ENCODE measurements at places on chromosomes 11 and 22. TPM values are rescaled to one million over a fixed set of nuclear protein-coding genes. Genes with fewer than 3 reads are reported as not detected.

THYN1 gene
- 17.8 TPM for total RNA-seq

SMDT1 gene
- total RNA-seq, result 23.7 TPM

NEFH gene
- 0.05 TPM for total RNA-seq

MUC15 gene
- total RNA-seq, result not detected

BAIAP2L2 gene
- total RNA-seq, result 5.1 TPM

TRPM5 gene
- total RNA-seq, result not detected

SBF1 gene
- total RNA-seq, result 19.2 TPM

PAMR1 gene
- total RNA-seq, result not detected

SGSM1 gene
- 0.73 TPM for total RNA-seq

LMNTD2 gene
- 2.3 TPM for total RNA-seq

INPP5J gene
- 0.53 TPM for total RNA-seq

CNTF gene
- 1.5 TPM for total RNA-seq

ART1 gene
- not detected for total RNA-seq

UPK2 gene
- total RNA-seq, result 0.41 TPM

BATF2 gene
- 0.64 TPM for total RNA-seq

MTFP1 gene
- total RNA-seq, result 66.1 TPM

LRRC32 gene
- 0.07 TPM for total RNA-seq

HBG2 gene
- not detected for total RNA-seq

NRIP3 gene
- 1.1 TPM for total RNA-seq

ISX gene
- total RNA-seq, result not detected

MAPK8IP2 gene
- total RNA-seq, result 2.9 TPM

RASD2 gene
- total RNA-seq, result 0.80 TPM

CLTCL1 gene
- 3.6 TPM for total RNA-seq

C11orf68 gene
- total RNA-seq, result 43.0 TPM

DENND5A gene
- 35.9 TPM for total RNA-seq

MS4A3 gene
- not detected for total RNA-seq

CATSPER1 gene
- total RNA-seq, result 1.8 TPM

AIP gene
- 45.8 TPM for total RNA-seq

ADM gene
- 104 TPM for total RNA-seq

CAPN1 gene
- total RNA-seq, result 113 TPM

OR5A1 gene
- total RNA-seq, result not detected

OR5P2 gene
- total RNA-seq, result not detected

F2 gene
- 2.2 TPM for total RNA-seq

TSGA10IP gene
- not detected for total RNA-seq

KRTAP5-9 gene
- total RNA-seq, result not detected

MAPK8IP1 gene
- 4.3 TPM for total RNA-seq

CRYBB3 gene
- total RNA-seq, result not detected

TEX12 gene
- not detected for total RNA-seq

TENM4 gene
- 0.01 TPM for total RNA-seq

SLC1A2 gene
- total RNA-seq, result 0.01 TPM

PRR33 gene
- not detected for total RNA-seq

ABCG4 gene
- total RNA-seq, result 0.36 TPM

PCF11 gene
- 23.2 TPM for total RNA-seq

All from A549 treated with GW870086 at 1 μM for 4 hours (cell line).